Regular cardiac myocyte (primary cell): ENCODE measurements at places on chromosomes 2 and 18. TPM values are rescaled to one million over a fixed set of nuclear protein-coding genes. Genes with fewer than 3 reads are reported as not detected.

RAD51AP2 gene
- under 0.01 TPM in 2 replicates for total RNA-seq

SERPINB13 gene
- not detected in 2 replicates for total RNA-seq

GALM gene
- total RNA-seq = 14.0 and 25.1 TPM in 2 replicates

ZNF385B gene
- total RNA-seq = not detected in 2 replicates

GPR75 gene
- 0.28 and 1.2 TPM in 2 replicates for total RNA-seq

TGIF1 gene
- total RNA-seq = 97.0 and 280 TPM in 2 replicates

LOXHD1 gene
- total RNA-seq = not detected in 2 replicates

GDF7 gene
- under 0.01 and 0.28 TPM in 2 replicates for total RNA-seq

POLE4 gene
- total RNA-seq = 15.5 and 24.5 TPM in 2 replicates

NT5DC4 gene
- total RNA-seq = not detected in 2 replicates

C2orf72 gene
- total RNA-seq = 0.38 and 5.1 TPM in 2 replicates

TTLL4 gene
- total RNA-seq = 2.8 and 8.1 TPM in 2 replicates

IL1RN gene
- under 0.01 and 0.28 TPM in 2 replicates for total RNA-seq

ANKRD62 gene
- total RNA-seq = under 0.01 TPM in 1 of 2 replicates, not detected in the other

AUP1 gene
- total RNA-seq = 104 and 110 TPM in 2 replicates

ZSWIM2 gene
- total RNA-seq = under 0.01 TPM in 2 replicates

GLB1L gene
- total RNA-seq = 5.8 and 12.7 TPM in 2 replicates

ALPI gene
- total RNA-seq = not detected in 2 replicates

DPYSL5 gene
- under 0.01 TPM in 1 of 2 replicates, not detected in the other for total RNA-seq

FIGN gene
- 0.96 and 1.7 TPM in 2 replicates for total RNA-seq

RNMT gene
- total RNA-seq = 20.3 and 36.9 TPM in 2 replicates

KANSL1L gene
- total RNA-seq = 11.7 and 38.9 TPM in 2 replicates

BOLA3 gene
- total RNA-seq = 29.0 and 63.6 TPM in 2 replicates

TPO gene
- not detected in 2 replicates for total RNA-seq

TFCP2L1 gene
- 0.19 and 0.28 TPM in 2 replicates for total RNA-seq

ECEL1 gene
- total RNA-seq = not detected in 2 replicates

LHCGR gene
- not detected in 2 replicates for total RNA-seq

CCDC68 gene
- total RNA-seq = 5.0 and 5.9 TPM in 2 replicates

KIDINS220 gene
- 72.5 and 93.3 TPM in 2 replicates for total RNA-seq

XDH gene
- 0.28 and 0.38 TPM in 2 replicates for total RNA-seq

SCG2 gene
- 1.5 and 70.5 TPM in 2 replicates for total RNA-seq

PARD3B gene
- 2.7 and 9.9 TPM in 2 replicates for total RNA-seq

BIN1 gene
- 40.5 and 40.9 TPM in 2 replicates for total RNA-seq

CXCR2 gene
- total RNA-seq = not detected in 2 replicates

STAT4 gene
- total RNA-seq = 1.7 and 11.6 TPM in 2 replicates

KCNG3 gene
- total RNA-seq = not detected in 2 replicates

SLC4A3 gene
- 0.96 and 4.2 TPM in 2 replicates for total RNA-seq

CXXC1 gene
- total RNA-seq = 24.5 and 61.7 TPM in 2 replicates

PXDN gene
- total RNA-seq = 204 TPM in 2 replicates

PSMA8 gene
- total RNA-seq = under 0.01 TPM in 1 of 2 replicates, not detected in the other

FBXO48 gene
- 0.28 and 0.58 TPM in 2 replicates for total RNA-seq

MC5R gene
- total RNA-seq = under 0.01 TPM in 1 of 2 replicates, not detected in the other

PLEK gene
- total RNA-seq = under 0.01 TPM in 2 replicates

RESP18 gene
- not detected in 2 replicates for total RNA-seq

WDR12 gene
- total RNA-seq = 40.6 and 50.6 TPM in 2 replicates

MERTK gene
- 0.19 and 1.7 TPM in 2 replicates for total RNA-seq

ST6GAL2 gene
- total RNA-seq = under 0.01 TPM in 2 replicates

TEKT4 gene
- not detected in 2 replicates for total RNA-seq

MC2R gene
- total RNA-seq = not detected in 2 replicates

IGFBP5 gene
- total RNA-seq = 363 and 386 TPM in 2 replicates

SH2D6 gene
- total RNA-seq = not detected in 2 replicates

SERPINB3 gene
- not detected in 2 replicates for total RNA-seq

ANKRD30BL gene
- not detected in 2 replicates for total RNA-seq

SH3RF3 gene
- total RNA-seq = 2.8 and 2.9 TPM in 2 replicates

PPP1CB gene
- total RNA-seq = 146 and 206 TPM in 2 replicates

NAT8 gene
- not detected in 2 replicates for total RNA-seq

OXER1 gene
- total RNA-seq = not detected in 2 replicates
